ENCODE measurements at places on chromosomes 7 and 10. TPM values are rescaled to one million over a fixed set of nuclear protein-coding genes. Genes with fewer than 3 reads are reported as not detected.

DNA sequence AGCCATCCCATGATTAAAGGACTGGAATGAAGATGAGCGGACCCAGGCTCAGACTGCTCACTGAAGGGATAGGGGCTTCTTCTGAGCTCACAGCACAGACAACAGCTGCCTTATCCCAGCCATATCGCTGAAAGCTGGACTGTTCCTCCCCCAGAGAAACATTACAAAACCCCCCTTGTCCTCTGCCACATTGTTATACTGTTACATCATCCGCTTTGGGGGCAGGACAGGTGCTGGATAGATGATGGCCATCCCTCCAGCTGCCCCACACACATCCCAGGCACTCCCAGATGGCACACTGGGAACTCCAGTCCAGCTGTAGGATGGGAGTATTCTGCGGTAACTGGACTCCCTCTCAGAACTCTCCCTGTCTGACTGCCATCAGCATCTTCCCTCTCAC, 58.7 kb upstream of the BTRC start:
- no peak for DNase-seq
- no peak overlapping the region for H3K4me3 ChIP-seq
- no peaks in the 10 kb centered on the region for H3K36me3 ChIP-seq
- H3K27ac ChIP-seq: no peak overlapping the region
- H3K4me1 ChIP-seq: peaks cover 19% of the 10 kb centered on the region
- peaks cover 89% of the 10 kb centered on the region for H3K27me3 ChIP-seq

- peaks cover 13% of the 10 kb centered on the region for H3K4me1 ChIP-seq
- peak overlapping the region; percentile 64 for H3K4me3 ChIP-seq
- DNase-seq: peak; percentile 83
- H3K27ac ChIP-seq: no peak overlapping the region
- H3K27me3 ChIP-seq: peaks cover 13% of the 10 kb centered on the region
- no peaks in the 10 kb centered on the region for H3K36me3 ChIP-seq
These were observed 23.8 kb upstream of the MKI67 start for GRCh38 chr10:128150045-128150493.

DNA sequence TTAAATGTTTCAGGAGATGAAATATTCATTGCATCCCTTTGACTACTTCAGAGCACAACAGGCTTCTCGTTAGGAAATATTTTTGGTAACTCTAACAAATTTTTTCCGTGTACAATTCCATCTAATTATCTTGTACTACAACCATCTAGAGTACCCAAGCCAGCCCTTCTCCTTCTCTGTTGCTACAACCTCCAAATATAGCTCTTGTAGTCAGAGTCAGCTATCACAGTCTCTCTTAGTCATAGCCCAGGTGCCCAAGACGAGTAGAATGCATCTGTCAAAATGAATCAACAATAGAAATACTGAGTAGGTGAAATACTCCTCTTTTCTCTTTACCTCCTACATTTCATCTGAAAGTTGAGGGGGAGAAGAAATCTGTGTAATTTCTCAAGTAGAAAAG, 74.0 kb downstream of the INHBA start:
- peak overlapping the region; percentile 66 for H3K27ac ChIP-seq
- peak overlapping the region; percentile 0 for H3K4me3 ChIP-seq
- no peaks in the 10 kb centered on the region for H3K27me3 ChIP-seq
- H3K4me1 ChIP-seq: peaks cover 79% of the 10 kb centered on the region

DNA sequence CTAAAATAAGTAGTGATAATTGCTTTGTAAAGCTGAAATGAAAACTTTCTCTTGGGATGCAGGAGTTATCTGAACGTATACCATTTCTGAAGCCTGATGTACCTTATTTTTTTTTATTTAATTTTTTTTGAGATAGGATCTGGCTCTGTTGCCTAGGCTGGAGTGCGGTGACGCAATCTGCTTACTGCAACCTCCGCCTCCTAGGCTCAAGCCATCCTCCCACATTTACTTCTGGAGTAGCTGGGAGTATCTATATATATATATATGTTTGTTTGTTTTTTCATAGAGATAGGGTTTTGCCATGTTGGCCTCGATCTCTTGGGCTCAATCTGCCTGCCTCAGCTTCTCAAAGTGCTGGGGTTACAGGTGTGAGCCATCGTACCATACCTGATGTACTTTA, 2.4 kb downstream of the PMPCB start:
- H3K27me3 ChIP-seq: no peaks in the 10 kb centered on the region
- H3K27ac ChIP-seq: no peak overlapping the region
- DNase-seq: no peak
- H3K36me3 ChIP-seq: peaks cover 48% of the 10 kb centered on the region
- peaks cover 17% of the 10 kb centered on the region for H3K4me1 ChIP-seq

DNA sequence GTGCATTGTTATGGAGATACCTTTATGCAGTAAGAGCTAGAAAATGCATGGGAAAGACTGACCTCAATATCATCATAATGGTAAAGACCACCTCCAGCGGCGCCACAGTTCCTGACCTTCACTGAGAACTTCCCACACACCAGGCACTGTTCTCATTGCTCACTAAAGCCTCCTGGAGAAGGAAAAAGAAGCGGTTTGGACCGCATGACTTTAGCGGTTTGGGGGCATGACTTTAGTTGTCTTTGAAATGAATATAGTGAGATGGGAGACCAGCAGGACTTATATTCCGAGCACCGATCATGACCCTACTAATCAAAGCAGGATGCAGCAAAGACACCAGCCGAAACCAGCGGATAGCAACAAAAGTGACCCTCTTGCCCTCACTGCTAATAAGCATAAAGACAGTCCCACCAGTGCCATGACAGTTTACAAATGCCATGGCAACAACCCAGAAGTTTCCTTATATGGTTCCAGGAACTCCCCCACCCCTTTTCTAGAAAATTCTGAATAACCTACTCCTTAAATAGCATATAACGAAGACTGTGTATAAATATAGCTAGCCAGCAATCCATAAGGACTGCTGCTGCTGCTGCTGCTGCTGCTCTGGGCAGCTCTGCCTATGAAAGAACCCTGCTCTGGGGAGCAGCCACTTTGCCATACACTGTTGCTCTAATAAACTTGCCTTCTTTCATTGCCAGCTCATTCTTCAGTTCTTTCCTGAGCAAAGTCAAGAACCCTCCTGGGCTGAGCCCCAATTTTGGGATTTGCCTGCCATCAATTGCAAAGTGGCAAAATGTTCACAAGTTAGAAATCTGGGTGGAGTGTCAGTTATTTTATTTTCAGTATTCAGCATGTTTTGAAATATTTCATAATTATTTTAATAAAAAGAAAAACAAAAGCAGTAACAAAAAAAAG, 694.1 kb downstream of the SUGCT start:
- H3K4me1 ChIP-seq: peaks cover 64% of the 10 kb centered on the region
- H3K27ac ChIP-seq: no peak overlapping the region
- no peak for DNase-seq
- H3K27me3 ChIP-seq: no peaks in the 10 kb centered on the region
- H3K4me3 ChIP-seq: no peak overlapping the region
- H3K36me3 ChIP-seq: no peaks in the 10 kb centered on the region

DNA sequence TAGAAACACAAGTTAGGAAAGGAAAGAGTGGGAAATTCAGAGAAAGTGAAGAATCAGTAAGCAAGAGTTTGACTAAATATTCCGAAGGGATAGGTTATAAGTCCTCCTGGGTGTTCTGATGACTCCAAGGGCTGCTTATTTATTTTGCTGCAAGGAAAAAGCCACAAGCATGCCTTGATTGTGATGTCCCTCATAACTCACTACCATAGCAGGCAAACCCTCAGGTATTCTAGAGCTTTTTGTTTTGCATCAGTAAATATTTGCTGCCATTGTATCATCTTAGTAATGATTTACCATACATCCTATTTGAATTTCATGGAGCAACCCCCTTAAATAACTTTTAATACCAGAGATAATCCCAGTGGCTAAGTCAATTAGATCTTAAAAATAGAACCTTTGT, 688.1 kb downstream of the SUGCT start:
- H3K4me3 ChIP-seq: no peak overlapping the region
- H3K4me1 ChIP-seq: peaks cover 29% of the 10 kb centered on the region
- H3K27ac ChIP-seq: no peak overlapping the region
- H3K36me3 ChIP-seq: no peaks in the 10 kb centered on the region
- DNase-seq: no peak

GRCh38 chr10:71512312-71512711, 115.6 kb downstream of the CDH23 start:
- no peaks in the 10 kb centered on the region for H3K36me3 ChIP-seq
- H3K27ac ChIP-seq: no peak overlapping the region
- peaks cover 6% of the 10 kb centered on the region for H3K4me1 ChIP-seq
- no peaks in the 10 kb centered on the region for H3K27me3 ChIP-seq
- H3K4me3 ChIP-seq: no peak overlapping the region
- no peak for DNase-seq

KCNIP2 gene
- total RNA-seq: 5.2 TPM

C7orf33 gene
- not detected for total RNA-seq

All from WTC11 (cell line).